Pulmonary artery endothelial cell (primary cell): ENCODE measurements at places on chromosomes 3 and 15. TPM values are rescaled to one million over a fixed set of nuclear protein-coding genes. Genes with fewer than 3 reads are reported as not detected.

GRCh38 chr3:178618197-178618596 is 82.0 kb downstream of the KCNMB2 start:
- no peak for DNase-seq

DNA sequence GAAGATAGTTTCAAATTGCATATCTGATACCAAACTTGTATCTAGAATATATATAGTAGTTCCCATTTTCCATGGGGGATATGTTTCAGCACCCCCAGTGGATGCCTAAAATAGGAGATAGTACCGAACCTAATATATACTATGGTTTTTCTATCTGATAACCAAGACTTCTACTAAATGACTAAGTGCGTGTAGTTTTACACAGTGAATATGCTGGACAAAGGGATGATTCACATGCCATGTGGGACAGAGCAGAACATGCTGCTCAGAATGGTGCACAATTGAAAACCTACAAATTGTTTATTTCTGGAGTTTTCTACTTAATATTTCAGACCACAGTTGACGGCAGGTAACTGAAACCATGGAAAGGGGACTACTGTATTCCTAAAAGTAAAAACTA is 73.4 kb upstream of the TP63 start:
- no peak for DNase-seq

GRCh38 chr3:140703496-140703895 is 25.6 kb downstream of the TRIM42 start:
- no peak for DNase-seq

- DNase-seq, result no peak
Measured at GRCh38 chr3:152376351-152377183, 107.8 kb downstream of the MBNL1 start.

DNA sequence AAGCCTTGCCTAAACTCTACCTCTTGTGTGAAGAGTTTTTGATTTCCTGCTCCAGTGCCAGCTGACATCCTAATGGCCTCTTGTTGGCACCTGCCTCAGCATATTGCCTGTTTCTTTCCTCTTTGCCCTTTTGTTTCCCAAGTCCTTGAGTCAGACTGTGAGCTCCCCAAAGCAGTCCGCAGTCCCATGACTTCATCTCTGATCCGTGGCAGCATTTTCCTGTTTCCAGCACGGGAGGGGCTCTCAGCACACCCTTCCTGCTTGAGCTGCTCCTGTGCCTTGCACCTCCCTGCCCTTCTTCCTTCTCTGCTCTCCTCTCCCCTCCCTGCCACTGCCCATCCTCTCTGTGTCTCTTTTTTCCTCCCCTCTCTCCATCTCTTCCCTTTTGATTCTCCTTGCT is 179.6 kb downstream of the EPHB1 start:
- DNase-seq, result no peak

SERINC4 gene
- total RNA-seq, result not detected in 2 replicates

- DNase-seq, result peak; percentile 5
Measured at GRCh38 chr3:62665627-62666437, 209.4 kb downstream of the CADPS start.

GRCh38 chr3:27883266-27883665 is 161.1 kb upstream of the EOMES start:
- no peak for DNase-seq

GRCh38 chr3:175312791-175313190 is 453.7 kb downstream of the NAALADL2 start:
- no peak for DNase-seq

- no peak for DNase-seq
Measured at GRCh38 chr3:178275311-178275710, 260.9 kb upstream of the KCNMB2 start.
